ENCODE measurements at places on chromosomes 16 and 17.
A peak's percentile ranks its signal among the peaks of the same experiment; 100 is the strongest.

DNA sequence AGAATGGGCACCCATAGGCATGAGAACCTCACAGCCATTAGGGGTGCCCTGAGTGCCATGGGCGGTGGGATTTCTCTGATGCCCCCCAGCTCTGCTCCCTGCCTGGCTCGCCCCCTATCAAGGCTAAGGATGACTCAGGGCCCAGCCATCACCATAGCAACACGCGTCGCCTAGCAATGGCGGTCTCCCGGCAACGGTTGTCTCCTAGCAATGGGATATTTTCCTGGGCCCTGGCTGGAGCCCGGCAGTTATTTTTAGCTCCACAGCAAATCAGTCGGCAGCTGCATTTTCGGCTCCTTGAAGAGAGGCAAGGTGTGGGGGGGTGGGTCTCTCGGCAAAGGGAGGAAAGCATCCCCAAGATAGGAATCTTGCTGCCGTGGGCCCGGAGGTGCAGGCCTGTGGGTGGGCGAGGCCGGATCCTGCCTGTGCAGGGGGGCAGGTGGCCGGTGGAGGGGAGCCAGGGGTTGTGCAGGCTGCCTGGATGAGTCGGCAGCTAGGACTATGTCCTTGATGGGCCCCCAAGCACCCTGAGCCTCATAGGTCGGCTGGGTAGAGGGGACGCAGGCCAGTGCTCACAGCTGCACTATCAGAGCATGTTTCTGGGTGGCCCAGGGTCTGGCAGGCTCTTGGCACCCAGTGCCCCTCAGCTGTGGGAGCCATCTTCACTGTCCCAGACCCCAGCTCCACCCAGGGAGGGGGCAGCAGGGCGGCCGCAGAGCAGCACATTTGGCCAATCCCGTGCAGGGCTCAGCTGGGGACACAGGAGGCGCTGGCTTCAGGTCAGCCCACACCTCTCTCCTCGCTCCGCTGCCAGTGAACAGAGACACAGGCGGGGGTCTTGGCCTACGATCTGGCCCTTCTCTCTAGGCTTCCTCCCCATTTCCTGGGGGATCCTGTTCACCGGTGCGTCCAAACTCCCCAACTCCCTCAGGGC, 4.2 kb upstream of the FBXL16 start:
- DNase-seq = no peak

- no peak for DNase-seq
Measured at GRCh38 chr17:54888981-54889380, 11.7 kb upstream of the TOM1L1 start.

- no peak for DNase-seq
Measured at GRCh38 chr16:48133455-48134211, 22.2 kb downstream of the ABCC12 start.

GRCh38 chr17:3004150-3004801, 59.1 kb downstream of the OR1D5 start:
- DNase-seq = peak; percentile 24

GRCh38 chr17:78450696-78451345, 72.4 kb downstream of the PGS1 start:
- DNase-seq = no peak

DNA sequence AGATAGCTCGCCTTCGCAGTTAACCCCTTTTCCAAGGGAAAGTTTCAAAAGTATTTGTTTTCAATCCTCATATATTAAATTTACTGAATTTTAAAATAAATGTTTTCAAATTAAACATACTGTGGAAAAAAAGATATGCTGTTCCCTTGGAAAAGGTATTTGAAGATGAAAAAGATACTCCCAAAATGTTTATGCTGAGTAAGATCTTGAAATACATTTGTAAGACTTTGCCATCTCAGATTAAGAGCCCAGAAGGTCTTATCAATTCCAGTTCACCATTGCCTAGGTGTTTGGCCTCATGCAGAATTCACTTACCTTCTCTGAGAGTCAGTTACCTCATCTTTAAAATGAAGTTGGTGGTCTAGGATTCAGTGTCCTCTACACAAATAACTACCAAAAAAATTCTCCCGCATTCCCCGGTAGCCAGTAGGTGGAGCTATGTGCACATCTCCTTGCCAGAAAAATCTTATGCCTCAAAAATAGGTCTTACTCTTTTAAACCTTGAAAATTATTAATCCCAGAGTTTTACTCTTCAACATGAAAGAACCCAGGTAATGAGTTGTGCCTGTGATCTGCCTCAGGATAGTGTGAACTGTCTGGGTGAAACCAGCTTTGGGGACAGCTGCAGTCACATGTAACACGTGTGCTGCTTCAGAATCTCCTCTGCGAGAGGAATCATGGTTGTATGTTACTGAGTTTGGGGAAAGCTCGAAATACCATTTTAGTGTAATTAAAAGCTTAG, 178.3 kb downstream of the MRTFB start:
- peak; percentile 56 for DNase-seq

GRCh38 chr16:77327717-77328116, 107.1 kb downstream of the ADAMTS18 start:
- peak; percentile 11 for DNase-seq

DNA sequence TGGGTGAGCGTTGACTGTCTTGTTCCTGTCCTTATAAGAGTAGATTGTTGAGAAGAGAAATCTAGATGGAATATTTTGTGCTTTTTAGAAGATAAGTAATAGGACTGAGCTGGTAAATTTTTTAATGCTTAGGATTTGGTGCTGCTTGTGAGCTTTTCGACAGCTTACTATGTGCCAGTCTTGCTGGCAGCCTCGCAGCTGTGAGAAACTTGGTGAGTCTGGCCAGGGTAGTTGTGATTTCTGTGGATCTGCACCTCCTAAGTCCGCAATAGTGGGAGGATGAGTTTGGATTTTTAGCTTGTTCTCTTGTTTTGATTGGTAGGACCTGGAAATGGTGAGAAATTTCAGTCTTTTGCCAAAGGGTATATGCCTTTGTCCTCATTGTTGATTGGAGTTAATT, 3.6 kb downstream of the SOCS7 start:
- no peak for DNase-seq

DNA sequence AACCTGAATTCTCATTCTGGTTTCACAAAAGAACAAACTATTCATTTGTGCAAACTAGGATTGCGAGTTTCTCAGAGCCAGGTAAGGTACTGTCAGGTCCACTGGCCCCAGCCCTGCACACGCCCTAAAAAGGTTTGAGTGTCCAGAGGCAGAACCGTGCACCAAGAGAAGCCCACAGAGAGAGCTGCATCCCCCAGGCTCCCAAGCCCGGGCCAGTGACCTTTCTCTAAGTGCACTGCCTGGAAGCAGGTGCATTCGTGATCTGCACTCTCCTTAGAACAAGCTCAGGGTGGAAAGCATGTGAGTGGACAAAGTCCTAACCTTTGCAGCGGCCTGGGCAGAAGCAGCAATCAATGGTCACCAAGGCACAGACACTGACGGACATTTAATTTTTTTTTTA, 26.8 kb downstream of the MEAK7 start:
- no peak for DNase-seq

DNA sequence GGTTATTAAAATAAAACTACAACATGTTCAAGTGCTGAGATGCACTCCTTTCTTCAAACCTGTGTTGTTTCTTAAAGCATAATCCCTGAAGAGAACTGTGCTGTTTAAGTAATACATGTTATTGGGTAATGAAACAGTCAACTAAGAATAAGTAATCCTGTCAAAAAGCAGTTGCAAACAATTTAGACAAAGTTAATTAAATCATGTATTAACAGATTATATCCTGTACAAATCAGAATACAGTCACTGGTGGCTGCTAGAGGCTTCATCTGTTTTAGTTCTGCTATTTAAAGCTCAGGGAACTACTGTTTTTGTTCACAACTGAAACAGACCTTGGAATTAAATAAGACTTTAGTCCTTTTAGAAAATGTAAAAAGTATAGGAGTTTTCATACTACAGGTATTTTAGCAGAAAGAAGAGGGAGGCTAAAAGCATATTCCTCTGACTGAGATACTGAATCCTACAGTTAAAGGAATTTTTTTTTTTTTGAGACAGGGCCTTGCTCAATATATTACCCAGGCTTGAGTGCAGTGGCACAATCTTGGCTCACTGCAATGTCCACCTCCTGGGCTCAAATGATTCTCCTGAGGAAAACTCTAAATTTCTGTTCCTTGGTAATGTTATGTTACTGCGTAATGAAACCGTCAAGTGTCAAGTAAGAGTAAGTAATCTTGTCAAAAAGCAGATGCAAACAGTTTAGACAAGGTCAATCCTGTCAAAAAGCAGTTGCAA, 27.3 kb upstream of the ITGA2B start:
- no peak for DNase-seq

DNA sequence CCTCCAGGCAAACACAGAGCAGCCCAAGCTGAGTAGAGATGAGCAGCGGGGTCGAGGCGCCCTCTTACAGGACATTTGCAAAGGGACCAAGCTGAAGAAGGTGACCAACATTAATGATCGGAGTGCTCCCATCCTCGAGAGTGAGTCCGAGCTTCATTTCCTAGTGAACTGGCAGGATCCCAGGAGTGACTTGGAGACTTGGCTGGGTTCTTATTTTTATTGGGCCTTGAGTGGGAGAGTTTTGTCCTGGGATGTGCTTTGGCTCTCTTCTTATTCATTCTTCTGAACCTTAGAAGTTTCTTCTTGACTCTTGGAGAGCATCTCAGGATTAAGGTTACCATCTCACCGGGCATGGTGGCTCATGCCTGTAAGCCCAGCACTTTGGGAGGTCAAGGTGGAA, 27.2 kb upstream of the CDC6 start:
- DNase-seq = no peak

DNA sequence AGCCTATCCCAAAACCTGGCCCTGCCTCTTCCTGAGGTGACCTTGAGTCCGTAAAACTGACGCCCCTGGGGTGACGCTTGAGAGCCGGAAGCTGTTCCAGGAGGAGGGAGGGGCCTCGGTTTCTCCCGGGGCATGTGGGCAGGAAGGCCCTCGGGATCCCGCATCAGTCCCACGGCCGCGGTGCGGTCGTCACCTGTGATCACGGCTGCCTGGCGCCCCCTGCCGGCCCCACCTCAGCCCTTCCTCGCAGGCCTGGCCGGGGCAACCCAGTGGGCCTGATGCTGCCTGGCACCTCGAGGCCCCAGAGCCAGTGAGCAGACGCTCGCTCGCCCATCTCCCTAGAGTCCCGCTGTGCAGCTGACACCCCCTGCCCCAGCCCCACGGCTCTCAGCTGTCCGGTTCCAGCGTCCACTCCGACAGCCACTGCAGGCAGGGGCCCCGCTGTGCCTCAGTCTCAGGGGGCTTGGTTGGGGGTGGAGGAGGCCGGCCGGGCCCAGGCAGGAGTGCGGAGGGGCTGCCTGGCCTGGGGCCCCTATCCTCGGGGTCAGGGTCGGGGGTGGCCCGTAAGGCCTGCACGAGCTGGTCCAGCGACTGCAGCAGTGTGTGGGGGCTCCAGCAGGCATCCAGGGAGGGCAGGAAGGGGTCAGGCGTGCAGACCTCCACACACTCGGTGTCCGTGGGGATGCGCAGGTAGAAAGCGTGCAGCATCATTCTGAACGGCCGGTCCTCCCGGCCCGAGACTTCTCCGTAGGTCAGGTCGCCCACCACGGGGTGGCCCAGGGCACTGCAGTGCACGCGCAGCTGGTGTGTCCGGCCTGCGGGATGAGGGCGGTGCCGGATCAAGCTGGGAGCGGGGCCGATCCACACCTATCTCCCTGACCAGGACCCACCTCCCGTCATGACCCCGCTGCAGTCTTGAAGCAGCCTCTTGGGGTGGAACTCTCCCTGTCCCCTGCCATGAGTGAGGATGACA, 2.3 kb downstream of the RPUSD1 start:
- DNase-seq = peak; percentile 88

DNA sequence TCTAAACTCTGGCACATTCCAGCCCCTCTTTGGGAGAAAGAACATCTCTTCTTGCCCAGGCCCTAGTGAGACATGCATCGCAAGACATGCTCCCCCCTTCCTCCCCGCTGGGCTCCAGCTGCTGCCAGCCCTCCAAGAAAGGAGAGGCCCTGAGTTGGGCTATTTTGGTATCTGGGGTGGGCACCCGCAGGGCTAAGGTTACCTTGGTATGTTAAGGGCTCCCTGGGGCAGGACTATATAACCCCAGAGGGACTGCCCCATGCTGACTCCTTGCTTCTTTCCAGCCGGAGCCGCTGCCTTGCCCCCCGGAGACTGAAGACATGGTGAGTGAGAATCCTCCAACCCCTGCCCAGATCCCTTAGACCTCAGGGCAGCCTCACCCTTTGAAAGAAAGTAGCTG, at the start of gene MYL11:
MYL11 (plus strand) TSS at position 265 of the 400 bp plus-strand sequence; CDS start at position 321, 56 bp downstream.
- DNase-seq = no peak

GRCh38 chr17:83123896-83124801, 44.7 kb downstream of the METRNL start:
- DNase-seq = no peak

DNA sequence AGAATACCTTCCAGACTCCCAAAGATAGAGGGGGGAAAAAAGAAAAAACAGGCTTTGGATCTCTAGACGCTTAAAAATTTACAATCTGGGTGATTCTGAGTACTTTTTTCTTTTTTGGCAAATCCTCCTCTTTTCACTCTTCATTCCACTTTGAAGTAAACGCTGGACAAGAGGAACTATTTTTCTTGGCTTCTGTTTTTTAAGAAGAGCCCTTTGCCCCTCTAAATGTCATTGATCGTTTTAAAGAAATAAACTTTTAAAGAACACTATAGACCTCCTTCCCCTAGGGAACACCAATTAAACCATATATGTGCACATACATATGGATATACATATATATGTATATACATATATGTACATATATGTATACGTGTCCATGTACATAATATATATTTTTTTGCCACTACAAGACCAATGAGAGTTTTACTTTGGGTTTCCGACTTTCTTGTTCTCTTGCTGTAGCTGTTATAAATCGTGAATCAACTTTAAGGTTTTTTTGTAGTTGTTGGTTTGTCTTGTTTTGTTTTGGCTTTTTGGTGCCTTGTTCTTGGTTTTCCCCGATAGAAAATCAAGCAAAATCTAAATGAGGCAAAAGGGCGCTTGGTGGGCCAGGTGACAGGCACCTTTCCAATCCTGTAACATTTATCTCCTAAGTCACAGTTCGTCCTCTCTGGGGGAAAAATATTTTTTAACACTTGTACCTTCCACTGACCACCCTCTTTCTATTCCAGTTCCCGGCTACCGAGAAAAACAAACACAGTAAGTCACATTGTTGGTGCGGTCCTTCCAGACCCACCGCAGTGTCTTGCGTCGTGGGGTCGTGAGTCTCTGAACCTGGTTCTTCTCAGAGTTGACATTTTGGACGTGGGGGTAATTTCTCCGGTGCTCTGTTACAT, 4.4 kb downstream of the FOXF1 start:
- no peak for DNase-seq

- no peak for DNase-seq
Measured at GRCh38 chr17:39916918-39917317, 1.5 kb downstream of the GSDMB start.

GRCh38 chr16:50644729-50645128, 36.4 kb downstream of the SNX20 start:
- peak; percentile 58 for DNase-seq
